ENCODE measurements at places on chromosomes 1 and 21. TPM values are rescaled to one million over a fixed set of nuclear protein-coding genes. Genes with fewer than 3 reads are reported as not detected.

The ZNF683 gene
- not detected for total RNA-seq

The KRTAP24-1 gene
- not detected for total RNA-seq

The FMO5 gene
- 4.2 TPM for total RNA-seq

The PRMT2 gene
- 91.9 TPM for total RNA-seq

DNA sequence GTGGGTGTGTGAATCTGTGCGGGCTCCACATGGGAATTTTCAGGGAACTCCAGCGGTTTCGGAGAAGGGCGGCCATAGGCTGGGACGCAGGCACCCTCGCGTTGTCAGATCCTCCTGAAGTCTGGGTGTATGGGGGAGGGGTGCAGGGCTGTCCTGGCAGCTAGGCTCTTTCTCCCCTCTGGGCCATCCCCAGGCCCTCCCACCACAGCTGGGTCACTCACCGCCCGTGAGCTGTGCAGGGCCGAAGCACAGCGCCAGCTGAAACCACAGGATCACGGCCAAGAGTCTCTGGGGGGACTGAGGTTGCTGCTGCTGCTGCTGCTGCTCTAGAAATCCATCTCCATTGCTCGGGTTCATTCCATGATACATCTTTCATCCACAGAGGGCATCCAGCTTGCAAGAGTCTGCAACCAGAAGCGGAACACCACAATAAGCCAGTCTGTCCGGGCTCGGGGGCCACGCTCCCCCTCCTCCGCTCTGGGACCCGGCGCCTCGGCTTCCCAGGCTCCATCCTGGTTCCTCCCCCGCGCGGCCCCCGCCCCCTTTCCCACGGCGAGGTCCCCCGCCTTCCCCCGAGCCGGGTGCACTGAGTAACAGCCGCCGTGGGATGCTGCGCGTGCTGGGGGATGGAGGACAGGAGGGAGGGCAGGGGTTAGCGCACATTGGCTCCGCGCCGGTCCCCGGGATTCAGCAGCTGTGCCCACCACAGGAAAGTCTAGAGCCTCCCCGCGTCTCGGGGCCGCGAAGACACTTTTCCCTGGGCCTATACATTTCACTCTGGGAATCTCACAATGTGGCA lies 720 bp downstream of the SUSD4 start:
- DNase-seq = peak; percentile 24

- peak; percentile 87 for DNase-seq
These were observed 722 bp upstream of the TUT4 start for GRCh38 chr1:52553362-52554266.

- DNase-seq = no peak
These were observed 131.8 kb downstream of the CAPN8 start for GRCh38 chr1:223533708-223534107.

DNA sequence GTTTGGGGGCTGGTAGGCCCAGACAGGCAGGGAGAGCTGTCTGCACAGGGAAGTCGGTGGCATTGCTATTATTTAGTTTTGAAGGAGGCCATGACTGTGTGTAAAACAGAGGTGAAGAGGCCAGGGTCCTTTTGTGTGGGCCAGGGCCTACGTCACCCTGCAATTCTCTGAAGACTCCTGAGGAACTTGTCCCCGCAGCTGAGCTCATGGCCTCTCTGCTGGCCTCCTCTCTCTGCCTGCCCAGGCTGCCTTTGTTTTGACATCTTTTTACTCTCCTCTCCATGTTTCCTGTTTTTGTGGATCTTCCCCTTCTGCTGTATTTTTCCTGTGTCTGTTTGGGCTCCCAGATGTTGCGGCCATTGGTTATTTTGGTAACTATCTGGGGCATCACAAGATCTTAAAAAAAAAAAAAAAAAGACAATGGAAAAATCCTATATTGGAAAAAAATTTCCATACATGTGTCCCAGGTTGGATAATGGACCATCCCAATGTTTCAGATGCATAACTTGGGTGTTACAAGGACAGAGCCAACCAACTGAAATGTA lies 280.7 kb downstream of the RPS6KC1 start:
- no peak for DNase-seq

GRCh38 chr1:177567393-177567792 lies 396.6 kb downstream of the BRINP2 start:
- no peak for DNase-seq

GRCh38 chr1:115288591-115289198 lies 49.4 kb downstream of the NGF start:
- DNase-seq = no peak

- no peak for DNase-seq
These were observed 120.3 kb upstream of the VAMP3 start for GRCh38 chr1:7650801-7651200.

DNA sequence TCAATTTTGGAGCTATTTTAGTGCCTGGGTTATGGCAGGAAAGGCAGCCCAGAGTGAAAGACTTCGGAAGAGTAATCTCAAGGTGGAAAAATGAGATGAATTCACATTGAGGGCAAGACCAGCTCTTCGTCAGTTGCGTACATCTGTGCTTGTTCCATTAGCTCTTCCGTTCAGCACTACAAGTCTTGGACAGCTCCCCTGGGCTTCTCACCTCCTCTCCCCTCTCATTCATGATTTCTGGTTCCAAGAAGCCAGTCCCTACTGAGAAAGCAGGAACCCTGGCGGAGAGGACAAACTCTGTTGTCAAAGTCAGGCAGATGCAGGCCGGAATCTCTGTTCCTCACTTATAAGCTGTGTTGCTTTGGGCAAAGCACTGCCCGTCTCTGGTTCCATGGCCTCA lies 76.5 kb downstream of the ACTL8 start:
- peak; percentile 57 for DNase-seq

DNA sequence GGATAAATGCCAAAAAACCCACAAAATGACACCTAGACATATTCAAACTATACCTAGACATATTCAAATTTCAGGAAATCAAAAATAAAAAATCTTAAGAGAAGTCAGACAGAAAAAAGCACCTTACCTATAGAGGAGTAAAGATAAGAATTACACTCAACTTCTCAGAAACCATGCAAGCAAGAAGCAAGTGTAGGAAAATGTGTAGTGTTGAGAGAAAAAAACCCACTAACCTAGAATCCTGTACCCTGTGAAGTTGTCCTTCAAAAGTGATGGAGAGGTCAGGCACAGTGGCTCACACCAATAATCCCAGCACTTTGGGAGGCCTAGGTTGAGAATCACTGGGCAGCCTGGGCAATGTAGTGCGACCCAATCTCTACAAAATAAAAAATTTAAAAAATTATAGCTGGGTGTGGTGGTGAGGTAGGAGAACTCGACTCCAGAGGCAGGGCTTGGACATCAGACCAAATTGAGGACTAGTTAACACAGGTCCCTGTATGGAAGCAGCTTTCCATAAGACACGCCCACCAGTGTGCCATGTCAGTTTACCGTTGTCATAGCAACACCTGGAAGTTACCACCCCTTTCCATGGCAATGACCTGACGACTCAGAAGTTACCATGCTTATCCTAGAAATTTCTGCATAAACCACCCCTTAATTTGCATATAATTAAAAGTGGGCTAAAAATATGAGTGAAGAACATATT lies 20.7 kb downstream of the PDIK1L start:
- no peak for DNase-seq

All from progenitor cell of endocrine pancreas (in vitro differentiated cells).